ENCODE measurements at places on chromosomes 2 and 18.

GRCh38 chr2:1927896-1928568, 183.7 kb upstream of the PXDN start:
- DNase-seq, result no peak

- DNase-seq, result no peak
Measured at GRCh38 chr2:240930631-240931318, 24.6 kb downstream of the CROCC2 start.

- DNase-seq, result no peak
Measured at GRCh38 chr2:174738841-174739240, 25.4 kb downstream of the CHRNA1 start.

- DNase-seq, result no peak
Measured at GRCh38 chr2:37321029-37321682, 3.5 kb downstream of the PRKD3 start.

- no peak for DNase-seq
Measured at GRCh38 chr2:67065046-67065445, 332.1 kb upstream of the ETAA1 start.

- DNase-seq, result no peak
Measured at GRCh38 chr18:29003194-29003593, 826.3 kb upstream of the CDH2 start.

- DNase-seq, result no peak
Measured at GRCh38 chr2:48901015-48901343, 145.5 kb upstream of the LHCGR start.

DNA sequence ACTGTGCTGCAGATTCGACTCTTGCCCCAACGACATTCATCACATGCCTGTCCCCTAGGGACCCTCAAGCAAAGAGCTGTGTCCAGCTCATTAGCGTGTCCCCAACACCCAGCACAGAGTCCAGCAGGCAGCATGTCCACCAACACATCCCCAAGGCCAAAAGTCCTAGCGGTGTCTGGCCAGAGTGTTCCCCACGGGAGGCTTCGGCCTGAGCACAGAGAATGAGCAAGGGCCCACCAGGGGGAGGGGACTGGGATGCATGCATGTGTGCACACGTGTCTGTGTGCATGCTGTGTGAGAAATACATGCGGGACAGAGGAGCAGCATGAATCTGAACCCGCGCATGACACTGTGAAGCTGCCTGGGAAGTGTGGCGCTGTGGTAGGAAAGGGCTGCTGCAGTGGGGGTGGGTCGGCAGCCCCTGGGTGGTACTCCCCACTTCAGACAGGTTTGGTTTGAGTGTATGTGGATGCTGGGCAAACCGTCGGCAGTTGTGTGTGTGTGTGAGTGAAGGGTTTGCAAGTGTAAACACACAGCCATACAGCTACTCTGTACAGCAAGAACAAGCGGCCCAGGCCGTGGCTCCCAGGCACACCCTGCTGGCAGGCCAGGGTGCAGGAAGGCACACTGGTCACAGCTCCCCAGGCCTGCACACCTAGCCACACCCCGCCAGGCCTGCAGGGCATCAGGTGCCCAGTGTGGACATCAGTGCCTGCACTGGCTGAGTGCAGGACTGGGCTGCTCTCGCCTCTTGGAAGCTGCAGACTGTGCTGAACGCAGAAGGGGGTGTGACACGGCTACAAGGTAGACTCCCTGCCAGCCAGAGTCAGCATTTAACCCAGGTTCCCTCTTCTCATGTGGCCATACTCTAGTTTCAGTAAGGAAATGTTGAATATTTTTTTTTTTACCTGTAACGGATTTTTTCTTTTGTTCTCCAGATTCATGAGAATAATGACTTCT, 19.5 kb upstream of the HES6 start:
- no peak for DNase-seq

DNA sequence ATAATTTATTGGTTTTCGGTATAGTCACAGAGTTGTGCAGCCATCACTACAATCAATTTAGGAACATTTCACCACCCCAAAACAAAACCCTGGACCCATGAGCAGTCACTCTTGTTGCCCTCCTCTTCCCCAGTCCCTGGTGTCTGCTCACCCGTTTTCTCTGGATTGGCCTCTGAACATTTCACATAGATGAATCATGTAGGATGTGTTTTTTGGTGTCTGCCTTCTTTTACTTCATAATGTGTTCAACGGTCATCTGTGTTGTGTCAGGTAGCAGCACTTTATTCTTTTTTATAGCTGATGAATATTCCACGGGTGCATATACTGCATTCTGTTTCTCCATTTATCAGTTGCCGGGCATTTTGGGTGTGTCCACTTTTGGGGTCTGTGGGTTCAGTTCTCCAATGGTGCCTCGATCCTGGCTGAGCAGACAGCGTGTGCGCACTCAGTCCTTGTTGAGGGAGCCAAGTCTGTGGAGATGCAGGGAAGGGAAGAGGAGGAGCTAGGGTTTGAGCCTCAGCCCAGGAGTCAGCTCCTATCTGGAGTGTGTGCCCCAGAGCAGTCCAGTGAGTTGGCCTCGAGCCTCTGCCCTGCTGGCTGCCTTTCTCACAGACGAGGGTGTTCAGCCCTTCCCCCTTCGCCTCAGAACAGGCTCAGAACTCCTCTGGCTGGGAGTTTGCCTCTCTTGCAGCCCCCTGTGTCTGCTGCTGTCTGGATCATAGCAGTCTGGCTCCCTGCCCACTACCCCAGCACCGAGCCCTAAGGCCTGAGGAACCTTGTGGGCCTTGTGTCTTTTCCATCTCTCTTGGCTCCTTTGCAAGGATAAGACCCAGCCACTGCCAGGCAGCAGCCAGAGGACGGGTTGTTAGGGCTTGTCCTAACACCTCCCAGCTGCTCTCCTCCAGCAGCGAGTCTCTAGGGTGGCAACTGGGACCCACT, 18.0 kb downstream of the C2orf74 start:
- DNase-seq, result no peak

GRCh38 chr2:223649554-223650533, 47.7 kb upstream of the SCG2 start:
- no peak for DNase-seq

- DNase-seq, result no peak
Measured at GRCh38 chr18:10775026-10775425, 249.2 kb downstream of the NAPG start.

- DNase-seq, result no peak
Measured at GRCh38 chr18:13543811-13544732, 182.3 kb downstream of the FAM210A start.

DNA sequence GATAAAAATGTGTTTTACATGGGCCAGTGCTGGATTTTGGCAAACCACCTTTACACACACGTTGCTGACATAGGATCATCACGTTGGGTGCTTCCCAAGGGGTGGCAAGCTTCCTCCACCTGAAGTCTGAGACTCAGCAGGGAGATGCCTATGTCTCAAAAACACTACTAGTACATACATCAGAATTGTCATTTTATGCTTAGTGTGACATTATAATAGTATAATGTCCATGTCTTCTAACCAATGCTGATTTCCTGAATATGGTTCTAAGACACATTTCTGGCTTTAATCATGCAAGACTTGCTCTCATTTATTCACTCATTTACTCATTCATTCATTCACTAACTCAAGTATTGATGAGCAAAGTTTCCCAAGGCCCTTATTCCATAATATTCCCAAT, 322.3 kb downstream of the LNPK start:
- DNase-seq, result no peak

DNA sequence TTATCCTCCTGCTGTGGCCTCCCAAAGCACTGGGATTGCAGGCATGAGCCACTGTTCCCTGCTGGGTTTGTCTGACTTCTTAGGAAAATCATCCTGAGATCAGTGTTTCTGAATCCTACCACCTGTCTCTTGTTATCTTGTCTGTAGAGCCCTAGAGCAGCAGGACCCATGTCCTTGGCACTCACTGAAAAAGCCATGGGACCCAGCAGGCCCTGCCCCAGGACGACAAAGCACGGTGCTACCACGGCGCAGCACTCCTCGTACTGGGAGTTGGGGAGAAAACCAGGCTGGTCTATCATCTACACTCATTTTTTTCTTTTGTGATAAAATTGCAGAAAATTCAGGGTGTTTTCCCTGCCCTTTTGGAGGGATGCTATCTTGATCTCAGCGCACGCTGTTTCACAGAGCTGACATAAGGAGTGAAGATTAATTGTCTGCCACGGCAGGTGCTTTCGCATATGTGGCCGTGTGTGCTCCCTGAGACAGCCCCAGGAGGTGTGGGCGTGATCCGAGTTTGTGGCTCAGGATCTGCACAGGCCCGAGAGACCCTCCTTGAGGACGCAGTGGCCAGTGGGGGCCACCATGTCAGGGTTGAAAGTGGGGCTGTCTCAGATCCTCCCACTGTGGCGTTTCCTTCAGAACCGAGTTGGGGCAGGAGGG, 179.1 kb downstream of the LDLRAD4 start:
- no peak for DNase-seq

GRCh38 chr18:64380117-64380516, 231.2 kb upstream of the LINC00305 start:
- no peak for DNase-seq

DNA sequence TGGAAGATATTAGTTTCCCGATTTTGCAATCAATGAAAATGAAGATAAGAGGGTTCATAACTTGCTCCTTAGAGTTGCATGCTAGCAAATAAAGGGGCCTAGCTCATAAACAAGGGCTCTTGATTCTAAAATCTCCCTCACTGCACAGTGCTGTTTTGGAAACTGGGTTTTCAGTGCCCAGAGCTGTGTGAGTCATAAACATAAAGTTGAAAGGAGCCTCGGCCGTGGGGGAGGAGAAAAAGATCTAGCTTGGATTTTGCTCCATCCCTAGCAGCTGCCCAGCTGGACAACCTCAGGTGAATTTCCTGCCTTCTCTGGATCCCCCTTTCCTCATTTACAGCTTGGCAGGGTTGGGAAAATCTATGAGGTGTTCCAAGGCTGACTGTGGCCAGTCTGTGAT, 42.5 kb downstream of the LYPD1 start:
- no peak for DNase-seq

DNA sequence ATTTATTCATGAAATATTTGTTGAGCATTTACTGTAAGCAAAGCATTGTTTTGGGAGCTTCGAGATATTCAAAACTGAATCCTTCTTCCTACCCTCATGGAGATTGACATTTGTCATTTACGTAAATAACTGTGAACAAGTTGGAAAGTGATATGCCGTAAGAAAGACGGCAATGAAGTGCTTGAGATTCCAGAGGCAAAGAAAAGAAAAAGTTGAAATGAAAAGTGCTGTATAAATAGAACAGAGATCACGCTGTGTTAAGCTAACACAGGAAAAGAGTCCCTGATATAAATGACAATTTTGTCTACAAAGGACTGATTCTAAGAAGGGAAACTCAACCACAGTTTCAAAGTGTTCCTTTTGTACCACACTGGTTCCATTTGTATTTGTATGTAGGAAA, 1.8 kb downstream of the CHRNA1 start:
- no peak for DNase-seq

GRCh38 chr18:70263336-70263735, 25.5 kb upstream of the SOCS6 start:
- DNase-seq, result no peak

DNA sequence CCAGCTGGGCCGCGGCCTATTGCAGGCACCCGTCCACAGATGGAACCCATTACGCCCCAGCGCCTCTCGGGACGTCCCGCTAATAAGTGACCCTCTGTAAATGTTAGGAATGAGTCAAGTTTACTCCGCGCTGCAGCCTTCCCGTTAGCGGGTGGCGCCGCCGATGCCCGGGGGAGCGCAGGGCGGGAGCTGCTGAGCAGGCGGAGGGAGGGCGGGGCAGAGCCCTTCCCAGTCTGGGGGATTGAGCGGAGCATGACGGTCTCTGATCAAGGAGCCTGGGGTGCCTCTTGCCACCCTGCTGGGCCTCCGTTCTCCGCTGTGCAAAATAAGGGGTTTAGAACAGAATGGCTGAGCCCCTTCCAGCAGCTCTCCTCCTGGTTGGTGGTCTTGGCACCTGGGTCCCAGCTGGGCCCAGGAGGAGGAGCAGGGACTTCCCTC, 10.5 kb downstream of the CROCC2 start:
- DNase-seq, result no peak

- peak; percentile 7 for DNase-seq
Measured at GRCh38 chr18:9673296-9674251, 34.5 kb upstream of the RAB31 start.

DNA sequence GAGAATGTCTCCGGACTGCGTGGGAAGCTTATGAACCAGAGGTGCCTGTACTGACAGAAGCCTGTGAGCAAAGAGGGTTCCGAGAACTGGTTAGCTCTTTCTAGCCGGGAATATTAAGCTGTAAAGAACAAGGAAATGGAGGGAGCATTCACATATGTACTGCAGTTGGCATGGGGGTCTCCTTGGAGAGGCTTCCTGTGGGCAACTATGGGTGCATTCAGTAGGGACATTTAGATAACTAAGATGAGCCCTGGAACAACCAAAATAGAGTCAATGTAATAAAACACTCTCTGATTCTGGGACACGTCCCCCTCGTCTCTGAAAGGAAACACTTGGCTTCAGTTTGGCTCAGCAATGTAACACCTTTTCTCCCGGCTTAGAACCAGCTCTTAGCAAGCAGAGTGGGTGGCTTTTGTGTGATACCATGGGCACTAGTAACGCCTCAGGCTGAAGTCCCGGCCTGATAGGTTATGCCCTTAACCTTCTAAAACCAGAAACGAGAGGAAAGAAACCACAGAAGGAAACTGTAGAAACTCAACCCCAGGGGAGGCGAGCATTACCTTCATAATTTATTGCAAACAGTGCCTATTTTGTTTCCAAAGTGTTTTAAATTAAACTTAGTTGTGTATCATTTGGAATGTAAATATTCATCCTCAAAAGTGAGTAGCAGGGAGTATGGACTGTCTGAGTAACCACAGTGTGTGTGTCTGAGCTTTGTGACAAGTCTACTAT, 48.8 kb upstream of the LPIN2 start:
- peak; percentile 78 for DNase-seq

DNA sequence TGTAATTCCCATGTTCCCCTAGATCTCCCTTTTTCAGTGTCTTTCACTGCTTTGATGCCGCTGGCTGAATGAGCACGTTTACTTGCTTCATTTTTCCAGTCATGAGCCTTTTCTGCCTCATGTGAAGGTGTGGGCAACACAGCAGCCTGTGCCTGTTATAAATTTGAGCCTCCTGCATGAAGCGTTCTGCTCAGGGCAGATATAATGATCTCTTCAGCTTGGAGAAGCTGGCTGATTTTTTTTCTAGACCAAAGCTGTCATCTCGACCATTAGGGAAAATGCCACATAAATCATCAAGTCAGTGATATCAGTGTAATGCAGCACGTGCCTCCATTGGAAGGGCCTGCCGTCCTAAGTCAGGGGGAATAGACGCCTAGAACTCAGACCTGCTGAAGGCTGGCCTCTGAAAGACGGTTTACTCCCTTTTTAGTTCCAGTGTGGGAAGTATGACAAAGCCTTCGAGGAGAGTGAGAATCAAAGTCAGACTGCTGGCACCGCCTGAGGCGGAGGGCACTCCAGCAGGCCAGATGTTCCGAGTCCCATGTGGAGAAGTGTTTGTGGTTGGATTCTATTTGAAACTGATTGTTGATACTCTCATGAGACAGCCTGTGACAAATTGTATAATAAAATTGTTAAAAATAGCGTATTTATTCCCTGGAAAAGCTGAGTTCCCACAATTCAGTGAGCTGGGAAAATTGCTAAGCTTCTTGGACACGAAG, 196.5 kb downstream of the MYO1B start:
- no peak for DNase-seq

DNA sequence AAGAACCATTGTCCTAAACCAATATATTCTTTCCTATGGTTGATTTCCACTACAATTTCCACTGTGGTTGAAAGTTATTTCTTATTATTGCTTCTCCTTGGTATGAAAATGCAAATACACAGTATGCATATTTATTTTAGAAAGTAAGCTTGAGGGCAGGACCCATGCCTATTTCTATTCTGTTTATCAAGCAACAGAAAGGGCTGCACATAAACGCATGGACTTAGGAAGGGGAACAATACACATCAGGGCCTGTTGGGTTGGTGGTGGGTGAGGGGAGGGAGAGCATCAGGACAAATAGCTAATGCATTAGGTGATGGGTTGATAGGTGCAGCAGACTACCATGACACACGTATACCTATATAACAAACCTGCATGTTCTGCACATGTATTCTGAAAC, 20.7 kb downstream of the SLC4A3 start:
- no peak for DNase-seq
